ENCODE measurements at places on chromosomes 13 and 19.
A peak's percentile ranks its signal among the peaks of the same experiment; 100 is the strongest.

- DNase-seq = no peak
Measured at GRCh38 chr19:17762505-17763229, 11.4 kb downstream of the FCHO1 start.

DNA sequence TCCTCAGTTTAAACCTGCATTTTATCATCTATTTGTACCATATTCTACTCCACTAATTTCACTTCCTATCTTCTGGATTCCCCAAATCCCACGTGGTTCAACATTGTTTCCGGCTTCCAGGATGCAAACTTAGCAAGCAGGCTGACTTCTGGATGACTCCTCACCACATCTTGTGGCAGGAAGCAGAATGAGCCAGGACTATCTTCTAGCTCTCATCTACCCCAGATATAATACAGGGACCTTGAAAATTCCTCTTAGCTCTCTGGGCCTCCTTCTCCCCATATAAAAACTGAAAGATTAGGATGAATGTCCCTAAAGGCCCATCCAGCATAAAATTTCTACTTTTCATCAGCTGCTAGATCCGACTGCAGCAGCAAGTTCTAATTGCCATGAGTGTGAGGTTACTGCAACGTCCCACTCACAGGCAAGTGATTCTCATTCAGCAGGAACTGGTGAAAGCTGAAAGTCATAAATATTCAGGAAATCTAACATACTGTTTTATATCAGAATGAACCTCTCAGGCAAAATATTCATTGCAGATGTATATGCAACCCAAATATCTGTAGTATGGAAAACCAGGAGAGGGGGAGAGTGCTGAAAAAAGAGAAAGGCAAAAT, 93.4 kb downstream of the KCTD12 start:
- DNase-seq = no peak

GRCh38 chr13:44622261-44622660, 46.1 kb upstream of the TSC22D1 start:
- DNase-seq = no peak

DNA sequence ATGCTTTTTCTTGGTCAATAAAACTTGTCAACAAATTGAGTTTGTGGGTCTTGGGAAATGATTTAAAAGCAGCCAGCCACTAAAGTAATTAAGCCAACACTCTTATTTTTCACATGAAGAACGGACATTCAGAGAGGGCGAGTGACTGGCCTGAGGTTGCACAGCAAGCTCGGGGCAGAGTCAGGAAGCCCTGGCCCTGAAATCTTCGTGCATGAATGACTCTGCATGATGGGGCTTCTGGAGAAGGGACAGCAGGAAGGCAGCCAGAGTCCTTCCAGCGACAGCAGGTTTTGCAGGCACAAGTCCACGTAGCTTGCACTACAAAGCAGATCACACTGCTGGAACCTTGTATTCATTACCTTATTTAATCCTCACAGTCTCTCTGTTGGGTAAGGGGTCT, 232.5 kb downstream of the ZNF536 start:
- DNase-seq = no peak

GRCh38 chr13:84192125-84192524, 309.9 kb upstream of the SLITRK1 start:
- no peak for DNase-seq

DNA sequence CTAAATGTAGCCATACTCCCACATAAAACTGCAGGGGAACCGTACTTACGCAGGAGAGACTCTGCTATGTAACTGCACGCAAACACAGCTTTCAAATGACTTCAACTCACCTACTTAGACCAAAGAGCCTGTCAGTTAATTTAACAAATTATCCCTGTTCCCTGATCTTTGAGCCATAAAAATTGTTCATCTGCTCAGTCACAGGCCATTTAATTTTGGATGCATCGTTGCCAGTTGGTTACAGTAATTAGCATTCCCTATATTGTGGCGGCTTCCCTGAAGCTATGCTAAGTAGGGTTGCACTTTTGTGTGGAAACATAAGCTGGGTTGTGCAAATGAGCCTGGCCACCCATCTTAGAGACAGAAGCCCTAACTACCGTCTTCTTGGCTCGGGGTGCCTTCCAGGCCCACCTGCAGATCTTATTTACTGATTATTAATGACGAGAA, 21.2 kb upstream of the OBI1 start:
- no peak for DNase-seq

- DNase-seq = no peak
Measured at GRCh38 chr19:3716147-3716668, 8.0 kb downstream of the TJP3 start.

GRCh38 chr13:46126552-46127357, 21.9 kb upstream of the CPB2 start:
- peak; percentile 28 for DNase-seq

DNA sequence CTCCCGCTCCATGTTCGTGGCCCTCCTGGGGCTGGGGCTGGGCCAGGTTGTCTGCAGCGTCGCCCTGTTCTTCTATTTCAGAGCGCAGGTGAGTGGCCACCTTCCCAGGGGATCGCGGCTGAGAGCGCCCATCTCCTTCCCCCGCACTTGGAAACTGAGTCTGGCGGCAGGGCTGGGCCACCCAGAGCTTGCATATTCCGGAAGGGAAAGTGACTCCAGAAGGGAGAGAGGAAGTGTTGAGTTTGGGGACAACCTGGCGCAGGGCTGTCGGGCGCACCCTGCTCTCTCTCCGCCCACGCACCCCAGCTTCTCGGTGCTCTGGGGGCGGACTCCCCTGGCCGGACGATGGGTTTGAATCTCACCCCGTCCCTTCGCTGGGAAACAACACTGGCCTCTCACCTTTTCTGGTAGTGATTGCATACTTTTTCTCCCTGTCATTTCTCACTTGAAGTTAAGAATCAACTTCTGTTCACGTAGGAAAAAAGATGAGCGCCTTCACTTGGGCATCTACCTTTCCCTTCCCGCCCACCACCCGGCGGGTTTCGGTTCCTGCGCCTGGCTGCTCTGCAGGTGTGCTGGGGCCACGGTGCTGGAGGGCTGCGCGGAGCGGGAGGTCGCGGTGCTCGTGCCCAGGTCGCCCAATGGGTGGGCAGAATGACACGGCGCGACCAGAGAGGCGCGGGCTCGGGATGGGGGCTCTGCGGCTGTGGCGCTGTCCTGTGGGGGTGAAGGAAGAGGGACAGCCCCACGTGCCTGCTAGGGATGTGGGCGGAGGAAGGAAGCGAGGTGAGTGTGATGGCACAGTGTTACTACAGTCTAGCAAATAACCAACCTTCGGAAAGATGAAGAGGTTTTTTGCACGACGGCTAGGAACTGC, 721 bp downstream of the TNFSF11 start:
- peak; percentile 28 for DNase-seq

DNA sequence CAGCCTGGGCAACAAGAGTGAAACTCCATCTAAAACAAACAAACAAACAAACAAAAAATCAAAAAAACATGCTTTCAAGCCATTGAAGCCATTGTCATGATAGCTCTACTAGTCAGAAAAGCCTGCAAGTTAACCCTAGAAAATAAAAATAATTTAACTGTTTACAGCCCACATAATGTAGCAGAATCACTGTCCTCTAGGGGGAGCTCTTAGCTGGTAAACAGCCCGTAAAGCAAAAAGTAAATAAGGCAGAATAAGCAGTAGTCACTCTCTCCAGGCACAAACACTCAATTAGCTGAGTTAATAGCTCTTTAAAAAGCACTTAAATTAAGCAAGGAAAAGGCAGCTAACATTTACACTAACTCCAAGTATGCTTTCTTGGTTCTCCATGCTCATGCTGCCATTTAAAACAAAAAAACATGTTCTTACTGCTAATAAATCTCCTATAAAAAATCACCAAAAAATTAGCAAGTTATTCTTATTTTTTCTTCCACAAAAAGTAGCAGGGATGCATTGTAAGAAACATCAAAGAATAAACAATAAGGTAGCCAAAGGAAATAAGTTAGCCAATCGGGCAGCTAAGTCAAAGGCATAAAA, 11.3 kb downstream of the LILRB4 start:
- no peak for DNase-seq

GRCh38 chr13:25707726-25708125, 336.0 kb downstream of the ATP8A2 start:
- DNase-seq = no peak

DNA sequence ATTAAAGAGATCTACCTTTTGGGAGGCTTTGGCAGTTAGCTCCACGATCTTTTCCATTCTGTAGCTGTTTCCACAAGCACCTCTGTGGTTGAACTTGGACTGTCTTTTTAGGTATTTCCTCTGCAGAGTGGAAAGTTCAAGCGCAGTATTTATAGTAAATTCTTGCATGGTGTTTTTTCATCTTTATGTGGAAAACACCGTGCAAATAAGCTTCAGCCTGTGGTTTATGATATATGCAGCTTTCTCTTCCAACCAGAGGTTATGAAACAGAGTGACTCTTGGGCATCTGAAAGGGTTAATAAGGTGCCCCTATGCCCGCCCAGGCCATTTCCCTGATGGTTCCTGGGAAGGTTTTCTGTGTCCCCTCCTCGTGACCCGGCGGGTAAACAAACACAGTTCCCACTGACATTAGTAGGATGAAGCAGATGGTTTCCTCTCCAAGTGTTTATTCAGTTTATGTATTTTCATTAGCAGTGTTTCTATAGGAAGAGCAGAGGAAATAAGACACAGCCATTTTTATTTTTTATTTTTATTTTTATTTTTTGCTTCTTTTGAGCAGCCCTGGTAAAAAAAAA, 39.7 kb upstream of the RNF113B start:
- no peak for DNase-seq

DNA sequence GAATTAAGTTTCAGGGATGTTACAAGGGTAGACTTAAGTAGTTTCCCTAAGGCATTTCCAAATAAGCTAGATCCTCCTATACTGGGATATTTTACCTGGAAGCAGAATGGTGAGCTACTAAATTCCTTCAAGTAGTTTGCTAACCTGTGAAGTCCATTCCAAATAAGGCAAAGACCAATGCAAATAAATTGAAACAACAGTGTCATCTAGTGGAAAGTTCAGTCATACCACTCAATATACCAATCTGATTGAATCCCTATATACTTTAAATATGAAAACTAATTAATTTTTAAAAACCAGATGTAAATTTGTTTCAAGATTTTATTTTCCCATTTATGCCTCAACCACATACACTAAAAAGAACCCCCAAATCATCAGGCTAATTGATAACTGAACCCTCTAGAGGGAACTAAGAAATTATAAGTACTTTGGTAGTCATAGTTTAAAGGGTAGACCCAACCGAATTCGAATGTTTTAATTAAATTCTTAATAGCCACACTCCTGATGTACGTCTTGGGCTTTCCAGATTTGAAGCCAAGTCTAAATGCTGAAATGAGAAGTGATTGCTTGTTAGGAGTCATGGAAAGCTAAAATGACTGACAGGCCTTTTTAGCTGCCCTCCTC, 223.7 kb downstream of the TBC1D4 start:
- DNase-seq = no peak

DNA sequence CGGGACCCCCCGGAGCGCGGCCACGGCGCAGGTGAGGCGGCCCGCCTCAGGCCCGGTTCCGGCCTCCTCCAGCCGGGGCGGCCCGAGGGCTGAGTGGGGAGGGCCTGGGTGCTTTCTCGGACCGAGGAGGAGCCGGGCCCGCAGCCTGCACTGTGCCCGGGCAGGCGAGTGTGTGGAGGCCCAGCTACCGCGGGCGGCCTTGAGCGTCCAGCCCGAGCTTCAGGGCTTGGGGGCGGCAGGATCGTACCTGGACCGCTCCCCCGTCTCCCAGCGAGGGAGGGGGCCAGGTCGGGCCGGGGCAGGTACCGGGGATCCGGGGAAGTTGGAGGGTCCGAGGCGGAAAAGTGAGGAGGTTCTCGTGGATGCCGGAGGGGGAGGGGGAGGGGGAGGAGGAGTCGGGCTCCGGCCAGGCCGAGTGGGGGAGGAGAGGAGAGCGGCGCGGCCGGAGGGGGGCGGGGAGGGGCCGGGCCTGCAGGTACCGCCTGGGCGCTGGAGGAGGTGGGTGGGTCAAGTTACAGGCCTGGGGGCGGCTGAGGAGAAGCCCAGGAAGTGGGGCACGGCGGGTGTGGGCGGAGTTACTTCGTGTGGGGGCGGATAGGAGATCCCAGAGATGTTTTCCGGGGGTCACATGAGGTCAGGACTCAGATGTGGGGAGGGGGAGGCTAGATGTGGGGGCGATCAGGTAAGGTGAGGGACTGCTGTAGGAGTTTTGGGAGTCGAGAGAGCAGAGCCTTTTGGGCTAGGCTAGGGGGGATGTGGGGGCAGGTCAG, 545 bp downstream of the NACC1 start:
- no peak for DNase-seq

DNA sequence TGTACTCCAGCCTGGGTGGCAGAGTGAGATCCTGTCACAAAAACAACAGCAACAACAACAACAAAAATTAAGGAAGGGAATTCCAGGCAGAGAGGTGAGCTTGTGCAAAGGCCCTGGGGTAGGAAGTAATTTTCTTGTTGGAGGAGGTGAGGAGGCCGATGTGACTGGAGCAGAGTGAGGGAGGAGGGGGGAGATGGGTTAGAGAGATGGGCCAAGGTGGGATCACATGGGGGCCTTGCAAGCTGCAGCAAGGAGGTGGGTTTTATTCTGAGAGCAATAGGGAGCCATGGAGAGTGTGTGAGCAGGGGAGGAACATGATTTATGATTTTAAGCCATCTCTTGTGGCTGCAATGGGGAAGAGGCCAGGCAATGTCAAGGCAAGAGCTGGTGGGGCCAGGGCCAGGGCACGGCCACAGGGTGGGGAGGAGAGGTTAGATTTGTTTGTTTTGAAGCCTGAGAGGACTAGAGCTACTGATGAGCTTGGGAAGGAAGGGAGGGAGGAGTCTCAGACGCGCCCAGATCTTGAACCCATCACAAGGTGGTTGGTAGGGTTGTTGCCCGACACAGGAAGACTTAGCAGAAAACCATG, 12.5 kb upstream of the COMP start:
- DNase-seq = no peak

DNA sequence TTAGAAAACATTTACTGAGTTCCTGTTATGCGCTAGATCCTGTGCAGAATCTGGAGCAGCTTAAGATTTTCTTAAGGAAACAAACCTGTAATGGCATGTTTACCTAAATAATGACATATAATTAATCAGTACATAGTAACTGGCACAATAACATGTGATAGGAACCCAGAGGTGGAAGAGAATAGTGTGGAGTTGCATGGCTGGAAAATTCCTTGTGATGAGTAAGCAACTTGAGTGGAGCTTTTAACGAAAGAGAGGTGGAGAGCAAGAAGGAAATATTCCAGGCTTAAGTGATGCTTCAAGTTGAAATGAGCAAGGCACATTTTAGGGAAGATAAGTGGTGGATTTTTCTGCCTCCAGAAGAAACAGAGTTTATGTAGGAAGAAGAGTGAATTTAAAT, 9.2 kb upstream of the GPC5 start:
- DNase-seq = no peak

DNA sequence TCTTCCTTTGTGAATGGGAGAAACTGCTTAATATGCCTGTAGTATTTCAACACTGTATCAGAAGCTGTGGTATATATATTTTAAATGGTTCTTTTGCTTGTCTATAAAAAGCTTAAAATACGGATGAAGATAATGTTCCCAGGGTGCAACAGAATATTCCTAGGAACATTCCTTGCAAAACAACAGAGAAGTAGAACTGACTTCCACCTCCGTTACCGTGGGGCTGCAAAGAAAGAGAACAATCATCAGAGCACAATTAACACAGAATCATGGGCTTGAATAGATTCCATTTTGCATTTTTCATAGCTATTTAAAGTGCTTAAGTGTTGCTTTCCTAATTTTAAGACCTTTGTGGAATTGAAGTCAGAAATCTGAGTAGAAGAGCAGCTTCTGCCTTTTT, 1227.7 kb downstream of the EFNB2 start:
- DNase-seq = no peak
